ENCODE measurements at places on chromosomes 1 and 21.

DNA sequence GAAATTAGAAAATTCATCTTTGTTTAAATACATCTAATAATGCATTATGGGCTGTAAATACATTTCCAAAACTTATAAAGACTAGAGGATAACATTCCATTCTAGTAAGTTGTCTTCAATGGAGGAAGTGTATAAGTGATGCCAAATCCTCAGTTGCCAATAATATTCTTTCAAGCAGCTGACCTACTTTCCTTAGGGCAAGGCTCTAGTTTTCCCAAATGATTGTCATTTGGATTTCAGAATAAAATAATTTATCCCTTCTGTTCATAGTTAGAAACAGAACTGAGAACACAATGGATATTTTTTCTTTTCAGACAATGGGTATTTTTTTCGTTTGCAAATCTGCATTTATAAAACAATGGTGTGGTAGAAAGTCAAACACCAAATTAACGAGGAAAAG lies 354.9 kb upstream of the ADAMTS5 start:
- DNase-seq: no peak

- DNase-seq: no peak
Observed at GRCh38 chr1:5725406-5725805, 266.8 kb downstream of the NPHP4 start.

DNA sequence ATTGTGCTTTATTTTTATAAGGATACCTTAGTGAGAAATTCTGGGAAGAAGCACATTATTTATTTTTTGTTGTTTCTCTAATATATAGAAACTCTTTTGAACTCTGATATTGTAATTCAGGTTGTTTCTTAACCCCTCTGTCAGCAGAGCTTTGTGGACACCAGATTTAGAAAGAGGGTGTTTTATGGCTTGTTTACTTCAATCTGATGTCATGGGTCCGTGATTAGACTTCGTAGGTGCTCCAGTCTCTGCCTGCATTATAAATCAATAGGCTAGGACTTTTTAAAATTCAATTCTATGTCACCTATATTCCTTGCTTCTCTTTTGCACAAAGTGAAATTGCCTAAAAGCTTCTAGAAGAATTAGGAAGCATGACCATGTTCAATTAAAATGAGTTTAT lies 47.3 kb upstream of the CCDC190 start:
- DNase-seq: no peak

DNA sequence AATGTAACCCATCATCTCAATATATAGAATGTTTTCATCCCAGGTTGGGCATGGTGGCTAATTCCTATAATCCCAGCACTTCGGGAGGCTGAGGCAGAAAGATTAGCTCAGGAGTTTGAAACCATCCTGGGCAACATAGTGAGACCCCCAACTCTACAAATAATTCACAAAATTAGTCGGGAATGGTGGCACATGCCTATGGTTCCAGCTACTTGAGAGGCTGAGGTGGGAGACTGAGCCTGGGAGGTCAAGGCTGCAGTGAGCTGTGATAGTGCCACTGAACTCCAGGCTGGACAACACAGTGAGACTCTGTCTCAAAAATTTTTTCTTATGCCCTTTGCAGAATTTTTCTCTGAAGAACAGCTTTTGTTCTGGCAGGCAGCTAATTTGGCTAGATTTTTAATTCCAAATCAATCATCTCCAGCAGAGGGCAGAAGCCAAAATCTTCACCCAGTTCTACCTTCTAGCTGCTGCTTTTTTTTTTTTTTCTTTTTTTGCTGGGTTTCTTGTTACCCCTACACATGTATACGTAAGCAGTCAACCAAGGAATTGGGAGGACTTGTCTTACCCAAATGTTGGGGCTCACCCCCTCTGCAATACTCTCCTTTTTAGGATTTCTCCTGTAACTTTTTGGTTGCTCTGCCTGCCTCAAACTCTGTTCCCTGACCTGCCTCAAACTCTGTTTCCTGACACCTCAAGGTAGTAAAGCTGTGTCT lies 2.7 kb upstream of the RAD54L start:
- DNase-seq: peak; percentile 15

DNA sequence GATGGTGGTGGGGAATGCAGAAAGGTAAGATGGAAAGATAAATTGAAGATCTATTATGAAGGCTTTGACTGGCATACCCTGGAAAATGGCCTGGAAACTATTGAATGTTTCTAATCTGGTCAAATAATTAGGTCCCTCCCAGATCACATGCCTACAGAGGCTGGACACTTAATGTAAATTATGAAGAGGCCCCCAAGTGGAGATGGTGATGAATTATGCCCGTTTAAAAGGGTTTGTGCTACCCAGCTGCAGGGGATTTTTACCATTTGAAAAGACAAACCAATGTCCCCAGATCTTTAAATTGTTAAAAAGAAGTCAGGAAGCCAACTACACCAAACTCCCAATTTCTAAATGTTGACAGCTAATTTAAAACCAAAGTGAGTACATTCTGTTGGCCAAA lies 35.7 kb upstream of the FMN2 start:
- no peak for DNase-seq

All from CD4-positive, alpha-beta T cell treated with Interleukin-15 for 4 hours (primary cell).